Aorta (tissue), 5 donors: ENCODE measurements at places on chromosomes 2 and 18. TPM values are rescaled to one million over a fixed set of nuclear protein-coding genes. Genes with fewer than 3 reads are reported as not detected.

CGREF1 gene
- total RNA-seq: 8.1 TPM

SPATS2L gene
- 59.8 TPM for total RNA-seq

RAB27B gene
- total RNA-seq: 0.39 TPM

GNLY gene
- 8.0 TPM for total RNA-seq

REG3G gene
- 0.71 TPM for total RNA-seq

IL1A gene
- total RNA-seq: 0.19 TPM

RGPD3 gene
- total RNA-seq: not detected

ALK gene
- total RNA-seq: 0.13 TPM

NAPG gene
- 49.7 TPM for total RNA-seq

POTEI gene
- total RNA-seq: 0.06 TPM

UGT1A3 gene
- not detected for total RNA-seq

FSIP2 gene
- total RNA-seq: 1.3 TPM

FRZB gene
- 122 TPM for total RNA-seq

SLC5A7 gene
- not detected for total RNA-seq

GRCh38 chr2:183123959-183124221, 353 bp upstream of the NUP35 start:
- peak overlapping the region; percentile 56 for H3K4me3 ChIP-seq
- H3K4me1 ChIP-seq: no peaks in the 10 kb centered on the region
- no peak for DNase-seq
- peak overlapping the region; percentile 56 for H3K27ac ChIP-seq
- no peaks in the 10 kb centered on the region for H3K36me3 ChIP-seq

- DNase-seq: no peak
- no peaks in the 10 kb centered on the region for H3K4me1 ChIP-seq
- no peak overlapping the region for H3K27ac ChIP-seq
- no peak overlapping the region for H3K4me3 ChIP-seq
- H3K27me3 ChIP-seq: no peaks in the 10 kb centered on the region
Measured at GRCh38 chr18:41144441-41144840, 810.6 kb upstream of the PIK3C3 start.

DNA sequence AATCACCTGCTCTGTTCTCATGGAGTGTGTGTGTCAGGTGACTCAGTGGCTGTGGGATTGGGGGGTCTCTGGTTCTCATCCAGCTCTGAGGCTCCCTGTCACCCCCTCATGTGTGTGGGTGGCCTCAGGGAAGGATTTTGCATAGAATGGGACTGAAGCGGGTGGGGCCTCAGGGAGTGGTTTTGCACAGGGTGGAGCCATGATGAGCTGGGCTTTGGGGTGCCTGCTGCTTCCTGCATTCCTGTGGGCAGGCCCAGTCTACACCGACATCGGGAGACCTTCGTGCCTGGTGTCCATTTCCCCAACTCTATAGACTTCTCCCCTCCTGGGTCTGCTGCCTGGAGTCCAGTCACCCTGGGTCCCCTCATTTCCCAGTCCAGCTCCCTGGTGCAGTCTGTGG, 59.7 kb downstream of the VAPA start:
- no peak overlapping the region for H3K27ac ChIP-seq
- no peaks in the 10 kb centered on the region for H3K27me3 ChIP-seq
- no peaks in the 10 kb centered on the region for H3K4me1 ChIP-seq
- H3K4me3 ChIP-seq: no peak overlapping the region
- H3K36me3 ChIP-seq: no peaks in the 10 kb centered on the region

DNA sequence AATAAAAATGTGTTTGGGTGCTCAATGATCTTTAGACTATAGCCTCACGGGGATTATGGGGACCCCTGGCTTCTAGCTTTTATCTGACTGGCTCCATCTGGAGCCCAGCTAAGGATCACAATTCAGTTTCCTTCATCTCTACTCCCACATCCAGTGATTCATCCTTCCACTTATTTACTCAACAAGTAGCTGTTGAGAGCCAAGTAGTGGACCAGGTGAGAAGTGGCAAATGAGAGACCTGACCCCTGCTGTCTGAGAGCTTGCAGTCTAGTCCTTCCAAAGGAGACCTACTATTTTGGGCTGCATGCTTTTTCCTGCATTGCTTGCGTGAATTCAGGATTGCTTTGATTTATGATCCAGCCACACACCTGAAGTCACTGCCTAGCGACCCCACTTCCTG, 10.7 kb upstream of the DSG3 start:
- H3K4me3 ChIP-seq: no peak overlapping the region
- H3K4me1 ChIP-seq: no peaks in the 10 kb centered on the region
- H3K27me3 ChIP-seq: no peaks in the 10 kb centered on the region
- H3K36me3 ChIP-seq: no peaks in the 10 kb centered on the region

DNA sequence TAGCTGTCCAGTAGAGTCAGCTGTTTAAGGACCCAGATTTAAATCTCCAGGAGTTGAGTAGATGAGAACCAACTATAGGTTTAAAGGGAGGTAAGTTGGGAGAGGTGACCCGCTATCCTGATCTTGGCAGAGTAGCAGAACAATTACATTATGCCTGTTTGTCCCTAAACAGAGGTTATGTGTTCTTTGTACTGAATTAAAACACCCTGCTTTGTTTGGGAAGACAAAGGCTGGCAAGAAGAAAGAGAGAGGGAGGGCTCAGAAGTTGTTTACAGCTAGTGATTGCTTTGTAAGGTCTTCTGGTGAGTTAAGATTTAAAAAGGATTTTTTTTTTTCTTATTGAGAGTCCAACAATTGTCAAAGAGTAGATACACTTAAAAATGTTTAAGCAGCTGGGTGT, 37.3 kb downstream of the USP14 start:
- H3K27ac ChIP-seq: no peak overlapping the region
- peaks cover 9% of the 10 kb centered on the region for H3K36me3 ChIP-seq
- no peaks in the 10 kb centered on the region for H3K27me3 ChIP-seq
- DNase-seq: no peak
- H3K4me1 ChIP-seq: no peaks in the 10 kb centered on the region

GRCh38 chr2:187574969-187575750, 20.9 kb upstream of the TFPI start:
- no peaks in the 10 kb centered on the region for H3K4me1 ChIP-seq
- no peak overlapping the region for H3K4me3 ChIP-seq
- no peaks in the 10 kb centered on the region for H3K27me3 ChIP-seq
- DNase-seq: no peak

- H3K27me3 ChIP-seq: no peaks in the 10 kb centered on the region
- H3K4me1 ChIP-seq: no peaks in the 10 kb centered on the region
- no peaks in the 10 kb centered on the region for H3K36me3 ChIP-seq
- DNase-seq: no peak
- H3K27ac ChIP-seq: no peak overlapping the region
Measured at GRCh38 chr2:137938204-137938603, 26.1 kb upstream of the HNMT start.

DNA sequence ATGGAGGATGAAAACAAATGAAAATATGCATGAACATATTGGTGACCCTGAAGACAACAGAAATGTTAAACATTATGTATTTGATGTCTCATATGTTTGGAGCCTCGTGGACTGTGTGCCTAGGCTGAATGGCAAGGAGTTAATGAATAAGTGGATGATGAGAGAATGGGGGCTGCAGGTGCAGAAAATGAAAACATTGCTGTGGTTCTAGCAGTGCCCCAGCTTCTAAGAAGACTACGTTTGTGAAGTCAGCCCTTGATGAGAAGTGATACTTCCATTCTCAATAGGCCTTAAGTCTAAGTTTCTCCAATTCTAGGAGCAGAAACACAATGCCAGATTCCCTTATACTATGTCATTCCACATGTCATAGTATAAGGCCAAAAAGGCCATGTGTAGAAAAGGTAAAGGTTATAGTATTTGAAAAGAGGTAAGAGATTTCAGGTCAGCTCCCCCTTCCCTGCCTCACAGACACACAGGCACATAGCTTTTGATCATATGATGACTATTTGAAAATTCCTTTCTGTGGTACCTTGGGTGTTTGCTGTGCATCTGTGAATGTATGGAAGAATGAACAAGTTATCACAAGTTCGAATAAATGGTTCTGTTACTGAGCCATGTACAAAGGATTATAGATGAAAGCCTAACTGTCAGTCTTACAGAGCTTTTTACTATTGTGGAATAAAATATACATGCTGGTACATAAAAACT, 280.8 kb downstream of the SETBP1 start:
- H3K27ac ChIP-seq: no peak overlapping the region
- no peak for DNase-seq
- H3K4me3 ChIP-seq: no peak overlapping the region
- H3K27me3 ChIP-seq: no peaks in the 10 kb centered on the region

GRCh38 chr2:191049728-191050639, 36.0 kb upstream of the STAT1 start:
- no peaks in the 10 kb centered on the region for H3K4me1 ChIP-seq
- no peaks in the 10 kb centered on the region for H3K36me3 ChIP-seq

- peak; percentile 55 for DNase-seq
- H3K36me3 ChIP-seq: no peaks in the 10 kb centered on the region
- H3K4me1 ChIP-seq: no peaks in the 10 kb centered on the region
Measured at GRCh38 chr18:48330016-48330991, 78.9 kb downstream of the ZBTB7C start.

- H3K36me3 ChIP-seq: no peaks in the 10 kb centered on the region
- H3K4me3 ChIP-seq: no peak overlapping the region
- H3K27ac ChIP-seq: no peak overlapping the region
- no peaks in the 10 kb centered on the region for H3K4me1 ChIP-seq
- H3K27me3 ChIP-seq: no peaks in the 10 kb centered on the region
- no peak for DNase-seq
Measured at GRCh38 chr18:43651057-43651456, 373.8 kb upstream of the SYT4 start.

- H3K4me1 ChIP-seq: no peaks in the 10 kb centered on the region
- H3K36me3 ChIP-seq: peaks cover 9% of the 10 kb centered on the region
- DNase-seq: no peak
- no peaks in the 10 kb centered on the region for H3K27me3 ChIP-seq
- H3K4me3 ChIP-seq: no peak overlapping the region
Measured at GRCh38 chr2:229780856-229781773, 66.8 kb upstream of the DNER start.

GRCh38 chr18:25533218-25533617, 181.3 kb upstream of the ZNF521 start:
- H3K4me3 ChIP-seq: no peak overlapping the region
- no peaks in the 10 kb centered on the region for H3K36me3 ChIP-seq
- peaks cover 3% of the 10 kb centered on the region for H3K27me3 ChIP-seq

DNA sequence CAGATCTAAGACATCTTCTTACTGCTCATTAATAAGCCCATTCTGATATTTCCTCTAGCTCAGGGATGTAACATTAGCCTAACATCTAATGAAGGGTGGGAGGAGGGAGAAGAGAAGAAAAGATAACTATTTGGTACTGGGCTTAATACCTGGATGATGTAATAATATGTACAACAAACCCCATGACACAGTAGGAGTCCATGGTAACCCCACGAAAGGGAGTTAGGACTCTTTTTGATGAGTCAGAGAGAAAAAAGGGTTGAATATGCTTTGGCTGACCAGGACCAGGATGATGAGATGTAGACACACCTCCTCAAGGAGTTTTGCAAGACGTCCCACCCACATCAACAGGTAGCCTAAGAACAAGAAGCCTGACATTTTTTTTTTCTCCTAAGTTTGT, 34.4 kb upstream of the DLX2 start:
- no peak overlapping the region for H3K4me3 ChIP-seq
- H3K27ac ChIP-seq: no peak overlapping the region
- no peaks in the 10 kb centered on the region for H3K4me1 ChIP-seq
- H3K36me3 ChIP-seq: no peaks in the 10 kb centered on the region
- H3K27me3 ChIP-seq: no peaks in the 10 kb centered on the region
- DNase-seq: no peak

GRCh38 chr2:204869132-204869823, 324.0 kb downstream of the PARD3B start:
- no peak overlapping the region for H3K4me3 ChIP-seq
- H3K4me1 ChIP-seq: peaks cover 4% of the 10 kb centered on the region
- H3K27ac ChIP-seq: no peak overlapping the region
- no peaks in the 10 kb centered on the region for H3K27me3 ChIP-seq
- DNase-seq: no peak

- no peaks in the 10 kb centered on the region for H3K4me1 ChIP-seq
- H3K27me3 ChIP-seq: no peaks in the 10 kb centered on the region
- H3K36me3 ChIP-seq: no peaks in the 10 kb centered on the region
- no peak for DNase-seq
Measured at GRCh38 chr2:189502714-189503113, 61.4 kb downstream of the WDR75 start.

DNA sequence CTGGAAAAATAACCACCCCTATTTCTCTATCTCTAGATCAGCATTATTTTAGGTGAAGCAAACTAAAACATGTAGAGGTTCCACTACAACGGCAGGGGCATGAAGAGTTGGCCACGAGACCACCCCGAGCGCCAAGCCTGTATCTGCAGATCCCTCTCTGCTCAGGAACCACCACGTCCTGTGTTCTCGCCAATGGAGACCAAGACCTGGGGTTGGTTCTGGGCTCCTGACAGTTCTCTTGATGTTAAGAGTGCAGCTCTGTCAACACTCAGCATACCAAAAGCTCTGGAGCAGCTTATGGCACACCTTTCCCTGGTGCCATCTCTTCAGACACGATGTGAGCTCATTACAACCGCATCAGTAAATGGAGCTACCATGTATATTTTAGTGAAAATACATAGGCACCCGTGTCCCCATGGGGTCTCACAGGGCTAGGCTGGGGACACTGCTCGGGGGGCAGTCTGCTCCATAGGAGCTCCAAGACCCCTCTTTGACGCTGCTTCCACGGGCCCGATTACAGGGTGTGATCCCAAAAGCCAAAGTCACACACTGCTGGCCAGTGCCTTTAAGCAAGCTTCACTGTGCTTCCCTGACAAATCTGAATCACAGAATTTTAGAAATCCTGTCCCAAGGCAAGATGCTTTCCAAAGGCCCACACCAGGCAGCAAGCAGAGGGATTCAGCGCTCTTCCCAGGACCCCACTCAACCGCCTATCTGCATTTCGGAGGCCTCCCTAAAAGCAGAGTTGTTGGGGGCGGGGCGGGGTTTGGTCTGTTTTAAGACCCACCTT, 72.2 kb downstream of the EMILIN2 start:
- H3K36me3 ChIP-seq: peaks cover 9% of the 10 kb centered on the region
- DNase-seq: no peak
- no peak overlapping the region for H3K27ac ChIP-seq
- H3K4me3 ChIP-seq: no peak overlapping the region
- no peaks in the 10 kb centered on the region for H3K27me3 ChIP-seq

DNA sequence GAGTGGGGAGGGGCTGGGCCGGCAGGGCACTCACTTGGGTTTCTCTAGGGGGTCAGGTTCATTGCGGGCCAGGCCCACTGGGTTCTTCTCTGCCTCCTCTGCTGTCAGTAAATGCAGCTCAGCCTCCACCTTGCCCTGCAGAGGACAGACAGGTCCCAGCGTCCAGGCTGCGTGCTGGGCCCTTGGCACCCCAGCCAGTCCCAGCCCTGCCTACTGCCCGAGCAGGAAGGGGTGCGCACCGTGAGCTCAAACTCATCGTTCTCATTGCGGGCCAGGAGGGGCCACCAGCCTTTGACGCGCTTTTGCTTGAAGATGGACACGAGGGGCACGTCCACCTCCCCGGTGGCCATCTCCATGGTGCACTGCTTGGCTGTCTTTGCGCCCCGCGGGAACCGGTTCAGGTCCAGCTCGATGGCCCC, 17.3 kb downstream of the OTOF start:
- no peaks in the 10 kb centered on the region for H3K4me1 ChIP-seq
- H3K27me3 ChIP-seq: no peaks in the 10 kb centered on the region
- H3K36me3 ChIP-seq: no peaks in the 10 kb centered on the region
- H3K4me3 ChIP-seq: no peak overlapping the region

GRCh38 chr2:62570861-62571698, 65.1 kb upstream of the TMEM17 start:
- H3K4me3 ChIP-seq: no peak overlapping the region
- H3K4me1 ChIP-seq: no peaks in the 10 kb centered on the region
- H3K27ac ChIP-seq: no peak overlapping the region
- no peaks in the 10 kb centered on the region for H3K36me3 ChIP-seq
- no peak for DNase-seq
